ENCODE measurements at places on chromosomes 13 and 19.

GRCh38 chr19:44661904-44662303 is 9.4 kb upstream of the CEACAM19 start:
- DNase-seq, result no peak

DNA sequence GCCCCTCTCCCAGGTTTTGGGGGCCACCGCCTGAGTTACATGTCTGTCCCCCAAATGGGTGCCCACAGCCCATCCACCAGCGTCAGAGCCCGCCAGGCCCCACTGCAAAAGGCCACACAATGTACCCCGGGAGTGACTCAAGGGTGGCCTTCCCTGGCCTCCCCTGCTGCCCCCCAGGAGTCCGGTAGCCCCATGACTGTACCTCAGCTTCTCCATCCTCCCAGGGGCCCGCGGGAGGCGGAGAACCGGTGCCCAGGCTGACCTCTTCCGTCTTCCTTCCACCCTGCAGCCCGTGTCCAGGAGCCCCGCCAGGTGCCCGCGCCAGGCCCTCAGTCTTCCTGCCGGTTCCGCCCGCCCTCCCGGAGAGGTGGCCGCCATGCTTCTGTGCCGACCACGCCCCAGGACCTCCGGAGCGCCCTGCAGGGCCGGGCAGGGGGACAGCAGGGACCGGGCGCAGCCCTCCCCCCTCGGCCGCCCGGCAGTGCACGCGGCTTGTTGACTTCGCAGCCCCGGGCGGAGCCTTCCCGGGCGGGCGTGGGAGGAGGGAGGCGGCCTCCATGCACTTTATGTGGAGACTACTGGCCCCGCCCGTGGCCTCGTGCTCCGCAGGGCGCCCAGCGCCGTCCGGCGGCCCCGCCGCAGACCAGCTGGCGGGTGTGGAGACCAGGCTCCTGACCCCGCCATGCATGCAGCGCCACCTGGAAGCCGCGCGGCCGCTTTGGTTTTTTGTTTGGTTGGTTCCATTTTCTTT is 10.3 kb downstream of the CBARP start:
- no peak for DNase-seq

DNA sequence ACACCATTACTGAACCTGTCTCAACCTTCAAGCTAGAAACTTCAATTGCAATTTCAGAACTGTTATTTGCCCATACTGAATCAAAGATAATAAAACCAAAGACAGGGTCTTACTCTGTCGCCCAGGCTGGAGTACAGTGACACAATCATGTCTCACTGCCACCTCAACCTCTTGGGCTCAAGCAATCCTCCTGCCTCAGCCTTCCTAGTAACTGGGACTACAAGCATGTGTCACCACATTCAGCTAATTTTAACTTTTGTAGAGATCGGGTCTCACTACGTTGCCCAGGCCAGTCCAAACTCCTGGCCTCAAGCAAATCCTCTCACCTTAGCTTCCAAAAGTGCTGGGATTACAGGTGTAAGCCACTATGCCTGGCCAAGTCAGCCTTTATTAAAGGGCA is 143.4 kb downstream of the DIAPH3 start:
- no peak for DNase-seq

- DNase-seq, result no peak
Measured at GRCh38 chr13:50893211-50893852, 16.3 kb upstream of the RNASEH2B start.

DNA sequence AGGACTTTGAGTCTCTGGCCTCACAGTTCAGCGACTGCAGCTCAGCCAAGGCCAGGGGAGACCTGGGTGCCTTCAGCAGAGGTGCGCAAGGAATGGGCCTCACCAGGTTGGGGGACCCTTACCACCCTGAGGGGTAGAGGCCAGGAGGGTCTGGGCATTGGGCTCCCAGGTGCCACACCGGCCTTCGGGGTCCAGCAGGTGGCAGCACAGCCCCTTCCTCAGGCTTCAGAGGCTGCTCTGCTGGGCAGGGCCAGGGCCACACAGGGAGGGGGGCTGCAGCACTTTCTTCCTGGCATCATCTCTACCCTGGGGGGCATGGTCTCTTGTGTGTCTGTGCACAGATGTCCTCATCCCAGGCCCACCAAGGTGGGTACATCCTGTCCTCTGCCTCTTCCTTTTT is 12.9 kb downstream of the PIN1 start:
- DNase-seq, result no peak

GRCh38 chr19:5829567-5830310 is 9.8 kb downstream of the FUT6 start:
- DNase-seq, result no peak

DNA sequence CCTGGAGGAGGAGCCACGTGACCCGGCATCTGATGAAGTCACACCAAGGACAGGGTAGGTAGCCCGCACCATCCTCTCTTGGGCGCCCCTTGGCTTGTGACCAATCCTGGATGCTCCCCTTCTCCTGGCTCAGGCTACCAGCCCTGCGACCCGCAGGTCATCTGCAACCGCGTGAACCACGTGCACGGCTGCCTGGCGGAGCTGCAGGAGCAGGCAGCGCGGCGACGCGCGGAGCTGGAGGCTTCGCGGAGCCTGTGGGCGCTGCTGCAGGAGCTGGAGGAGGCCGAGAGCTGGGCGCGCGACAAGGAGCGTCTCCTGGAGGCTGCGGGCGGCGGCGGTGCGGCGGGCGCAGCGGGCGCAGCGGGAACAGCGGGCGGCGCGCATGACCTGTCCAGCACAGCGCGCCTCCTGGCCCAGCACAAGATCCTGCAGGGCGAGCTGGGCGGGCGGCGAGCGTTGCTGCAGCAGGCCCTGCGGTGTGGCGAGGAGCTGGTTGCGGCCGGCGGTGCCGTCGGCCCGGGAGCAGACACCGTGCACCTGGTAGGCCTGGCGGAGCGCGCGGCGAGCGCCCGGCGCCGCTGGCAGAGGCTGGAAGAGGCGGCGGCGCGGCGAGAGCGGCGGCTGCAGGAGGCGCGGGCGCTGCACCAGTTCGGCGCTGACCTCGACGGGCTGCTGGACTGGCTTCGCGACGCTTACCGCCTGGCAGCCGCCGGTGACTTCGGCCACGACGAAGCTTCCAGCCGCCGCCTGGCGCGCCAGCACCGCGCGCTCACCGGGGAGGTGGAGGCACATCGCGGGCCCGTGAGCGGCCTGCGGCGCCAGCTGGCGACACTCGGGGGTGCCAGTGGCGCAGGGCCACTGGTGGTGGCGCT is 45.9 kb downstream of the SPTBN4 start:
- no peak for DNase-seq

GRCh38 chr13:49428041-49428763 is 15.7 kb downstream of the CAB39L start:
- DNase-seq, result no peak

GRCh38 chr19:32200312-32201038 is 144.9 kb upstream of the ZNF507 start:
- DNase-seq, result no peak

DNA sequence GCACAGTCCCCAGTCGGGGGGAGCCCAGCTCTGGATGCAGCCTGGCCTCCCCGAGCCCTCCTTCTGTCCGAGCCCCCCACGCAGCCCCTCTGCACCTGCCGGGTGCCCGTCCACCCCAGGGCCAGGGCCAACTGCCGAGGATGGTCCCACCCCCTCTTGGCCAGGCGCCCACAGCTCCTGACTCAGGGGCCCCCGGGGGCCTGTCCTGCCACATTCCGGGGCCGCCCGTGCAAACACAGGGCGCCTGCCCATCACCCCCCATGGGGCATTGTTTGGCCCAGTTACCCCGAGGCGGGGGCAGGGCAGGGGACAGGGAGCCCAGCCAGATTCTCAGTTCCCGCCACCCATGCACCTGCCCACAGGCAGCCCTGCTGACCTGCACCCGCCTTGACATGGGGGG is 5.3 kb upstream of the TCF3 start:
- no peak for DNase-seq

DNA sequence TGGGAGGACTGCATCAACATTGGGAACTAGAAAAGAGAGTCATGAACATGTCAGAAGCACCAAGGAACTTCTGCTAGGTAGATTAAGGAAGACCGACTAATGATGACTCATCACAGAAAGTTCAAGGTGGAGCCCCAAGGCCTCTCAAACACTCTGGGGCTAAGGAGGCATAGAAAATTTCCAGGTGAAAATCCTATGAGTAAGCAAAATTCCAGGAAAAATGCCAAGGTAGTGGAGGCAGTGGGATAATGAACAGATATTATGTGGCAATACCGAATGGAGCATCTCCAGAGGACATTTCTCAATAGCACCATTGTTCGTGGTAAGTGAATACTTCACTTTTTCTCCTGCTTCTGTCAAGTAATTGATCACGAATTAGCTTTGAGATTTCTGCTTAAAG is 336.5 kb downstream of the MZT1 start:
- no peak for DNase-seq

GRCh38 chr13:38348861-38349389 is 726 bp upstream of the UFM1 start:
- DNase-seq, result no peak

DNA sequence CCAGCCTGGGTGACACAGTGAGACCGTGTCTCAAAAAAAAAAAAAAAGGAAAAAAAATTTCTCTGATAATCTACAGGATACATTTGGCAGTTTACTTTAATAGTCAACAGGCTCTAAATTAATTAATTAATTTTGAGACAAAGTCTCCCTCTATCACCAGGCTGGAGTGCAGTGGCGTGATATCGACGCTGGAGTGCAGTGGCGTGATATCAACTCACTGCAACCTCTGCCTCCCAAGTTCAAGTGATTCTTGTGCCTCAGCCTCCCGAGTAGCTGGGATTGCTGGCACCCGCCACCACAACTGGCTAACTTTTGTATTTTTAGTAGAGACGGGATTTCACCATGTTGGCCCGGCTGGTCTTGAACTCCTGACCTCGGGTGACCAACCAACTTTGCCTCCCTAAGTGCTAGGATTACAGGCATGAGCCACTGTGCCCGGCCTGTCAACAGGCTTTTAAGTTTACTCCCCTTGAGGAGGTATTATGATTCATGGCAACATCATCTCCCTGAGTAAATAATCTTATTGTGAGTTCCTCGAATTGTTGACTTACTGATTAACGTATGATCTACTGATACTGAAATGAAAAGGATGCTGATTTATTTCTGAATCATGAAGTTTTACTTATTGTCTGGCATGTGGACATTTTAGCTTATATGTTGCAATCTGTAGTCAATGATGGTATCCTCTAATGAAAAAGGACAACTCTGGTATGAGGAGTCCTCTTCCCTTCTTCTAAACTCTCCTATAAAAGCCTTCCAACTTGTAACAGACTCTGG is 21.3 kb upstream of the MTRF1 start:
- no peak for DNase-seq

All from GM18507 (cell line).